ENCODE measurements at places on chromosomes 4 and X.

GRCh38 chr4:151169900-151170299, 70.5 kb downstream of the RPS3A start:
- no peak for DNase-seq

- no peak for DNase-seq
Observed at GRCh38 chr4:16117164-16117563, 33.3 kb upstream of the PROM1 start.

GRCh38 chr4:14254252-14254651, 626.7 kb upstream of the BOD1L1 start:
- DNase-seq, result no peak

GRCh38 chr4:171464499-171464898, 348.7 kb upstream of the GALNTL6 start:
- DNase-seq, result no peak

GRCh38 chr4:22625311-22625710, 67.4 kb upstream of the GBA3 start:
- DNase-seq, result no peak

DNA sequence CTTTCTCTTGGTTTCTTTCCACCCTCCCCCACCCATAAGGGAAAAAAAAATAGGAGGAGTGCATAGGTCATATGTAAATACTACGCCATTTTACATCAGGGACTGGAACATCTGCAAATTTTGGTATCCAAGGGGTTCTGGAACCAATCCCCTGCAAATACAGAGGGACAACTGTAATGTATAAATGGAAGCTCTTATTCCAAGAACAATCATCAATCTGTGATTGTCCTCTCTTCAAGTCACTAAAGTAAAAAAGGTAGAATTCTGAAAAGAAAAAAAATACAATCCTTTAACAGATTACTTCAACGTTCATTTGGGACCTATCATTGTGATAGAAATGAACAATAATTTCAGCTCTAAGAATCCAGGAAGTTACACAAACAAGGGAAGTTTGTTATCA, 13.6 kb downstream of the PPA2 start:
- no peak for DNase-seq

GRCh38 chr4:142030010-142030409, 393.6 kb downstream of the IL15 start:
- no peak for DNase-seq

DNA sequence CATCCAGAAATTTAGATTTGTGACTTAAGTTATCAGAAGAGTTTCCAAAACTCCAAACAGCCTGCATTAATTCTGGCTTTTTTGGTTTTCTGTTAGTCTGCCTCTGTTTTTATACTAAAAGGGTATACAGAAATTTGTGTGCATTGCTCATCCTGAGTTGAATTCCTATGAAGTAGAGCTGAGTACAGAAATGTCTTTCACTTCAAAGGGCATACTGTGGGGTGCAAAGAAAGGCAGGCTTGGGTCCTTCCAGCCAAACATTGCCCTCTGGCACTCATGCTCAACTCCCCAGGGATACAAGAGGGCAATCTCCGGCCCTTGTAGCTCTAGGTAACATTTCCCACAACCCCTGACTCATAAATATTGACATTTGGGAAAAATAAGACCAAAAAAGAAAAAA, 27.6 kb upstream of the TMEM184C start:
- DNase-seq, result no peak

All from activated CD8-positive, alpha-beta T cell treated with anti-CD3 and anti-CD28 coated beads, Interleukin-2, amount 10 ng/mL, durations not matched to agents 7 days and 5 days (primary cell).